GM20000 (cell line): ENCODE measurements at places on chromosomes 16 and 17.

DNA sequence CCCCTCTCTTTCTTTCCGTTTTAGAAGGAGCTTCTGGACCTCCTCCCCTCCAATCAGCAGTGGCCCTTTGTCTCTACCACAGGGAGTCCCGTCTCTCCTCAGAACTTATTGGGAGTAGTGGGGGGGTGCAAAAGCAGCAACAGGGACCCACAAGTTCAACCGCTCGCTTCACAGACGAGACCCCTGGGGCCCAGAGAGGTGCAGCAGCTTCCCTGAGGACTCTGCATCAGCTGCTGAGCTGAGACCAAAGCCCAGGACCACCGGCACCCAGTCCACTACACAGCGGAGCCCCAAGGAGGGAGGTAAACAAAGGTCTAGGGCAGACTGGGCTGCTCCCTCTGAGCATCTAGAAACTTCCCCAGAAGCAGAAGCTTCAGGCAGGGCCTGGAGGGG is 123.9 kb downstream of the SDK2 start:
- no peak for DNase-seq

GRCh38 chr16:22232277-22233036 is 26.4 kb downstream of the EEF2K start:
- no peak for DNase-seq

- DNase-seq: no peak
Measured at GRCh38 chr17:80705988-80706387, 161.3 kb downstream of the RPTOR start.

DNA sequence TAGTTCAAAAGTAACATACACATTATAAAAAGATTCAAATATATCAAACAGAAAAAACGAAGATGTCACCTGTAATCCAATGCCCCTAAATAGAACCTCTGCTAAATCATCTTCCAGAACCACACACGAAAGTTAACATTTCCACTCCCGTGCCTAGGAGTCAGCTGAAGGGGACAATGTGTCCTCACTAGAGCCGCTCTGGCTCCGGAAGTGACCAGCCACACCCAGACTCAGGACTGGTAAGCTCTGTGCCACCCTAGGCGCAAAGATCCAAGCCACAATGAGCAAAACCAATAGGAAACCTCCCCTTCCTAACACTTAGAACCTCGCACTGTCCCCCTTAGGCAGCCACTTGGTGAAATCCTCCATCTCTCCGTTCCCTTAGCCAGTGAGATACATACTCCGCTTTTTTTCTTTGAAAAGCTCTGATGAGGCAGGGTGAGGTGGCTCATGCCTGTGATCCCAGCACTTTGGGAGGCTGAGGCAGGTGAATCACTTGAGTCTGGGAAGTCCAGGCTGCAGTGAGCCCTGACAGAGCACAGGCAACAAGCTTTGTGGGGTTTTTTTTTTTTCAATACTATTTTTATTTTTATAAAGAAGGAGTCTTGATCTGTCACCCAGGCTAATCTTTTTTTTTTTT is 11.8 kb downstream of the CTRB1 start:
- DNase-seq: no peak

- DNase-seq: no peak
Measured at GRCh38 chr17:19461116-19461515, 50.1 kb downstream of the RNF112 start.

GRCh38 chr17:76270127-76270592 is 5.0 kb downstream of the UBALD2 start:
- peak; percentile 58 for DNase-seq

DNA sequence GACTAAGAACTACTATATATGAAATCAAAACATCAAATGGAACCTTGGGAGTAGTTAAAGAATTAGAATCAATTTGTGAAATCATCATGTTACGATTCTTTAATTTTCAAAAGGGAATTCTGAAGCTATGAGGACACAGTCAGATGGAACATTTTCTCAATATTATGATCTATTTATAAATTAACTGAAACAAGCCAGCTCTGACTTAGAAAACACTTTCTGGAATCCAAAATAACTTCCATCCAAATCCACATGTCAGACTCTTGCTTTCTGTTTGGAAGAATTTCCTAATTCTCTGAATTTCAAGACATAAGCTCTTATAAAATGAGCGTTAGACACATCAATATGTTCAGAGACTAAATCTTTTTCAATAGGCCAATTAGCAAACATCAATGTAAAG is 737.7 kb upstream of the SOX9 start:
- no peak for DNase-seq

- no peak for DNase-seq
Measured at GRCh38 chr16:9092978-9093344, 1.5 kb downstream of the HAPSTR1 start.

- DNase-seq: no peak
Measured at GRCh38 chr17:17669580-17670235, 11.6 kb upstream of the RAI1 start.

DNA sequence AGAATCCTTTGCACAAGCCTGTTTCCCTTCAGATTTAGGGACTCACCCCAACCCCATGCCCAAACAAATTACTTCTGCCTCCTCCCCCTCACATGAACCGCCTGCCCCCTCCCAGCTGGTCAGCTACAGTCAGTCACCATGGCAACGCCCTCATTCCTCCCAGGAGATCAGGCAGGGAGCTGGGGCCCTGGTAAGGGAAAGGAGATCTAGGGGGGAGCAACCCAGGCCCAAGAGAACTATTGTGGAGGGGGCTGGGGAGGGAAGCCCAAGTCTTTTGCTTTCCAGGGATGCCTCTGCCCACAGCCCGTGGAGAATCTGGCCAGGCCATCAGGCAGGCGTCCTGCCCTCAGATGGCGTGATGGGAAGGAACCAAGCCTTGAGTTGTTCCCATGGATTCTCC is 2.8 kb downstream of the FAM171A2 start:
- DNase-seq: no peak

GRCh38 chr17:8226536-8227237 is 16.3 kb upstream of the AURKB start:
- peak; percentile 56 for DNase-seq

- no peak for DNase-seq
Measured at GRCh38 chr16:77509796-77510195, 75.0 kb upstream of the ADAMTS18 start.

- DNase-seq: no peak
Measured at GRCh38 chr16:55341681-55342080, 17.7 kb downstream of the IRX6 start.

DNA sequence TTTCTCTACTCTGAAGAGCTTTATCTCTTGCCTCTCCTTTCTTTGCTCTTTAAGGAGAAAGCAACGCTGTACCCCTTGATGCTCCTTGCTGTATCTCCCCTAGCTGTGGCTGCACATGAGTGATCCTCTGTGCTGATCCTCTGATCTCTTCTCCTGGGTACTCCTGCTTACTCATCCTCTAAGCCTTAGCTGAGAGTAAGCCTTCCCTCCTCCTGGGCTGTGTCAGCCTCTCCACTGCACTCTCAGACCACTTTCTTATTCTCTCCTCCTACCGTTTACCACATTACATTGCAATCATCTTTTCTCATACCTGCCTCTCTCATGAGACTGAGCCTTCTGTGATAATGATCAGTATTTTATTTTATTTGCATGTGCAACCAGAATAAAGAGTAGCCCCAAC is 25.1 kb downstream of the SOX9 start:
- DNase-seq: no peak

DNA sequence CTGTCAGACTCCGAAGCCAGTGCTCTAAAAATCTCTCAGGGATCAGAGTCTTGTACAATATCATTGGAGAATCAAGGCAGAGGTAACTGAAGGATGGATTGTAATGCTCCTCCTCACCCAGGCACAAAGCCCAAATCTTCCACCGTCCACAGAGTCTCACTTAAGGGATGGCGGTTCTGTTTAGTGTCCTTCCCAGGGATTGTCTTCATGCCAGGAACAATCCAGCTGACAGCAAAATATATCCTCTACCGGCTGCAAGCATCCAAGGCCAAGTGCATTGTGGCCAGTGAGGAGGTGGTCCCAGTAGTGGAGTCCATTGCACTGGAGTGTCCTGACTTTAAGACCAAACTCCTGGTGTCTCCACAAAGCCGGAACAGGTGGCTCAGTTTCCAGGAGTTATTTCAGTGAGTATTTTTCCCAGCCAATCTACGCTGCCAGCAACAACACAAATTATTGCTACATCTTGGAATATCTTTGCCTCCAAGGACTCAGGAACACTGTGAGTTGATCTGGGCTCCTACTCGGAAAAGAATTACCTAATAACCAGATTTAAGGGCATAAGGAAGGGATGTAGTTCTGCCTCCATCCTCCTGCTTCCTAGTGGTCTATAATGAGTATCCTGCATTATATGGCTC is 13.9 kb upstream of the ACSM1 start:
- DNase-seq: no peak

GRCh38 chr16:82682767-82683166 is 56.0 kb downstream of the CDH13 start:
- DNase-seq: no peak

DNA sequence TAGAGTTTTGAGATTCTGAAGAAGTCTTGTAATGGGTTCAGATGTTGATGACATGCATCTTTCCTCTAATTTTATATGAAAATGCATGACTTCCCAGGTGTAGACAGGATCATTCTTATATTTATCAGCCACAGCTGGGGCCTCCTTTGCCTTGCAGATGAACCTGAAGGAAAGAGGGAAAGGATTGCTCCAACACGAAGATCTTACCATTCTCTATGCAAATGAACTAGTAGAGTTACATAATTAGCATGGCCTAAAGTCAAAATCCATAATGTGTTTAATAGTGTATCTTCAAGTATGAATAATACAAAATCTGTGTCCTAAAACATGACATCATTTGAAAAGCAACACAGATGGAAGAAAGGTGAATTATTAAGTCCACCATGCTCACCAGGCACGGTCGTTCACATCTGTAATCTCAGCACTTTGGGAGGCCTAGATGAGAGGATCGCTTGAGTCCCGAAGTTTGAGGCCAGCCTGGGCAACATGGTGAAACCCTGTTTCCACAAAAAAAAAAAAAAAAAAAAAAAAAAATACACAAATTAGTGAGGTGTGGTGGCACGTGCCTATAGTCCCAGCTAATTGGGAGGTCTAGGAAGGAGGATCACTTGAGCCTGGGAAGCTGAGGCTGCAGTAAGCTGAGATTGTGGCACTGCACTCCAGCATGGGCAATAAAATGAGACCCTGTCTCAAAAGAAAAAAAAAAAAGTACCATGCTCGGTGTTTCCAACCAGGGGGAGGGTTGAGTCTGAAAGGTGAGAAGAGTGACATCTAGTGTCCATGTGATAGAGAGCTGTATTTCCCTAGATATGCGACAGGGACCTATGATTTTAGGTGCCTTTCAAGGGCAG is 6.3 kb downstream of the VWA3A start:
- peak; percentile 76 for DNase-seq

DNA sequence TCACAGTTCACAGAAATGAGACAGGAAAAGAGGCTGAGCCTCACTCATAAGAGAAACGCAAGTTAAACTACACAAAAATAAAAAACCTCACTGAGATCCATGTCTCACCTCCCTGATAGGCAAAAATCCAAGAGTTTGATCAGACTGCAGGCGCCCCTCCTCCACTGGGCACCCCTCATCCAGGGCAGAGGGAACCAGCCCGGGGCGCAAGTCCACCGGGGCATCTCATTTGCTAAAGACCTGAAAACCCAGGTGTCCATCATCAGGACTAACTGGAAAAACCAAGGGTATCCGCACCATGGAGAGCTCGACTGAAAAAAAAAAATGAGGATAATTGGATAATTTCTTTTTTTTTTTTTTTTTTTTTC is 2.6 kb downstream of the HBZ start:
- DNase-seq: no peak

GRCh38 chr17:58047376-58048150 is 35.7 kb upstream of the DYNLL2 start:
- DNase-seq: no peak

GRCh38 chr17:2051061-2051932 is 3.6 kb upstream of the HIC1 start:
- DNase-seq: no peak

DNA sequence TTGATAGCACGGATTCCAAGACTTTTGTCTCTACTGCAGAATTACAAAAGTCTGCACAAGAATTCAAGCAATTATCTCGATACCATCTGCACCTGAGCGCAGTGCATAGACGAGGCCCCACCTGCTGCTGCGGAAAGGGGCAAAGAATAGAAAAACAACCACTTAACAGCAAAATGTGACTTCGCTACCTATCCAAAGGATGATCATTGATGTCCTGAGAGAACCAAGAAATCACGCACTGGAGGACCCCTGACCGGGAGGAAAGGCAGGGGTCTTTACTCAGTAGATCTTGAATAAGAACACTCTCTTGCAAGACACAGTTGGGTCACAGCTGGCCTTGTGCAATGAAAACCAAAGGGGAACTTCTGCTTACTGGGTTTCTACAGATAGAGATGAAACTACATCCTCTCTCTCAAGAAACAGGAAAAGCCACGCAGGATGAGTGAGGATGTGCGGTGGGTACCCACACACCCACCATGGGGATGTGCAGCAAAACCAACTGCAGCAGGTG is 147.4 kb upstream of the RPH3AL start:
- no peak for DNase-seq

DNA sequence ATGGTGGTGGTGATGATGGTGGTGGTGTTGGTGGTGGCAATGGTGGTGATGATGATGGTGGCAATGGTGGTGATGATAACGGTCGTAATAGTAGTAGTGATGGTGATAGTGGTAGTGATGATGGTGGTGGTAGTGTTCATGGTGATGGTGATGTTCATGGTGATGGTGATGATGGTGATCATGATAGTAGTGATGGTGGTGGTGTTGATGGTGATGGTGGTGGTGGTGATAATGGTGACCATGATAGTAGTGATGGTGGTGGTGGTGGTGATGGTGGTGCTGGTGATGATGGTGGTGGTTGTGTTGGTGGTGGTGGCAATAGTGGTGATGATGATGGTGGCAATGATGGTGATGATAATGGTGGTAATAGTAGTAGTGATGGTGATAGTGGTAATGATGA is 68.0 kb downstream of the SOX9 start:
- DNase-seq: no peak

GRCh38 chr16:88067530-88068411 is 116.5 kb downstream of the BANP start:
- no peak for DNase-seq

- DNase-seq: no peak
Measured at GRCh38 chr17:43665084-43665936, 3.6 kb upstream of the MEOX1 start.

GRCh38 chr16:67393111-67393787 is at the start of gene TPPP3:
Gene TPPP3, minus strand, starts transcription at chr16:67393498. Its CDS starts 2,387 bp downstream, at chr16:67391111.
- peak; percentile 77 for DNase-seq

GRCh38 chr16:23866621-23867020 is 30.8 kb downstream of the PRKCB start:
- no peak for DNase-seq

DNA sequence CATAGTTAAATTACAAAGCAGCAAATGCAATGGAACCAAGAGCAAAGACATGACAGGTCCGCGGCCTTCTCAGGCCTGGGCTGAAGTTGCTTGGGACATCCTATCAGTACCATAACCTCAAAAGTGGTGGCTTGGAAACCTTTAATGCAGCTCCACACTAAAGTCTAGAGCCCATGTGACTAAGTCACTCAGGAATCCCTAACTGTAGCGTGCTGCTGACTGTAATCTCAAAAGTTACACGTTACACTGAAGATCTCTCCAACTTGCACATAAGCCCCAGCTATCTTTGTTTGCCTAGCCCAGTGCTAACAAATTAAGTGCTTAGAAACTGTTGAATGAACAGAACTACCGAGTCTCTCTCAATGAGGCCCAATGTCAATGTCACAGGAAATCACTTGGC is 27.8 kb downstream of the NUP88 start:
- DNase-seq: no peak

GRCh38 chr17:60392845-60393702 is 1.1 kb upstream of the USP32 start:
- peak; percentile 44 for DNase-seq
